ENCODE measurements at places on chromosomes 2 and 18. TPM values are rescaled to one million over a fixed set of nuclear protein-coding genes. Genes with fewer than 3 reads are reported as not detected.

Gene GPR35
- 7.1 TPM for total RNA-seq

Gene ATP8B1
- not detected for total RNA-seq

Gene TRIM54
- not detected for total RNA-seq

Gene INPP4A
- 158 TPM for total RNA-seq

Gene MPP4
- not detected for total RNA-seq

Gene C1GALT1C1L
- not detected for total RNA-seq

Gene ELOA2
- total RNA-seq: not detected

Gene ARHGAP25
- total RNA-seq: 68.2 TPM

Gene RESP18
- not detected for total RNA-seq

Gene ATG4B
- total RNA-seq: 111 TPM

Gene GRB14
- not detected for total RNA-seq

Gene C2orf66
- not detected for total RNA-seq

Gene TDRD15
- total RNA-seq: not detected

Gene DTNB
- total RNA-seq: 49.1 TPM

Gene CCDC85A
- not detected for total RNA-seq

Gene SMAD7
- 30.1 TPM for total RNA-seq

Gene CFC1B
- total RNA-seq: not detected

Gene FOXD4L1
- total RNA-seq: 0.60 TPM

Gene TUBB8B
- total RNA-seq: not detected

Gene MEIS1
- total RNA-seq: 5.6 TPM

Gene MOGAT1
- total RNA-seq: not detected

Gene SP100
- 253 TPM for total RNA-seq

Gene GCKR
- not detected for total RNA-seq

Gene MEP1B
- total RNA-seq: not detected

Gene PELI1
- 147 TPM for total RNA-seq

Gene RFX8
- 1.9 TPM for total RNA-seq

Gene IMPA2
- total RNA-seq: 6.5 TPM

Gene DNAJC5G
- not detected for total RNA-seq

Gene LBX2
- total RNA-seq: 0.65 TPM

Gene SERPINB2
- not detected for total RNA-seq

Measured in naive thymus-derived CD4-positive, alpha-beta T cell (primary cell).